Esophagus squamous epithelium (tissue), 5 donors: ENCODE measurements at places on chromosomes 5 and 9.

GRCh38 chr9:89879701-89880100 is 274.9 kb downstream of the GADD45G start:
- no peak for DNase-seq

GRCh38 chr5:58671155-58671554 is 88.3 kb downstream of the RAB3C start:
- DNase-seq, result no peak

DNA sequence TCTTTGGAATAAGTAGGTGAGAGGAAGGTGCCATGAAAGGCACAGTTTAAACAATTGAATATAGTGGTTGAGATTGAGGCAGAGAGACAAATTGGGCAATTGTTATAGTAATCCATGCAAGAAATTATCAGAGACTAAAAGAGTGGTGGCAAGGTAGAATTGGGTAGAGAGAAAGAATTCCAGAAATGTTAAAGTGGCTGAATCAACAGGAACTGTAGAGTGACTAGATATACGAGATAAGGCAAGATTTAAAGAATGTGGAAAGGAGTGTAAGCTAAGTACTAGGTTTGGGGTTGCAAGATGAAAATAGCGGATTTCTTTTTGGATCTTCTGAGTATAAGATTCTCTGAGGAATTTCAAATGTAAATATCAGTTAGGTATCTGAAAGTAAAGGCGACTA is 285.2 kb downstream of the DMRTA1 start:
- no peak for DNase-seq

GRCh38 chr5:31196309-31196708 is 2.8 kb downstream of the CDH6 start:
- no peak for DNase-seq

GRCh38 chr5:172642486-172642885 is 1.4 kb downstream of the NEURL1B start:
- DNase-seq, result no peak

- no peak for DNase-seq
These were observed 93.3 kb downstream of the KIAA0825 start for GRCh38 chr5:94524841-94525697.

DNA sequence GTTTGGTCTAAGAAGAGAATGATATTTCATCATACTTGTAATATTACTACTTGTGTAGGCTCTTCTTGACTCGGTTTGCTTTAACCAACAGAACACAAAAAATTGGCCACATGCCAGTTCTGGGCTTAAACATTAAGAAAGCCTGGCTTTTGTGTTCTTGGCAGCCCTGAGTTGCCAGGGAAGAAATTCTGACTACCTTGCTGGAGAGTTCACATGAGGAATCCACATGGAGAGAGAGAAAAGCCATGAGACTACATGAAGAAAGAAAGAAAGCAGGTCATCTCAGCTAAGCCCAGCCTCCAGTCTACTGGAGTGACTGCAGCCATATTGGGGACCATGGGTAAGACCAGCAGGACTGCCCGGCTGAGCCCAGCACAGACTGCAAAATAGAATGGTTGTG is 524.8 kb downstream of the RAB3C start:
- no peak for DNase-seq

GRCh38 chr5:67115246-67115645 is 81.4 kb downstream of the CD180 start:
- DNase-seq, result no peak

DNA sequence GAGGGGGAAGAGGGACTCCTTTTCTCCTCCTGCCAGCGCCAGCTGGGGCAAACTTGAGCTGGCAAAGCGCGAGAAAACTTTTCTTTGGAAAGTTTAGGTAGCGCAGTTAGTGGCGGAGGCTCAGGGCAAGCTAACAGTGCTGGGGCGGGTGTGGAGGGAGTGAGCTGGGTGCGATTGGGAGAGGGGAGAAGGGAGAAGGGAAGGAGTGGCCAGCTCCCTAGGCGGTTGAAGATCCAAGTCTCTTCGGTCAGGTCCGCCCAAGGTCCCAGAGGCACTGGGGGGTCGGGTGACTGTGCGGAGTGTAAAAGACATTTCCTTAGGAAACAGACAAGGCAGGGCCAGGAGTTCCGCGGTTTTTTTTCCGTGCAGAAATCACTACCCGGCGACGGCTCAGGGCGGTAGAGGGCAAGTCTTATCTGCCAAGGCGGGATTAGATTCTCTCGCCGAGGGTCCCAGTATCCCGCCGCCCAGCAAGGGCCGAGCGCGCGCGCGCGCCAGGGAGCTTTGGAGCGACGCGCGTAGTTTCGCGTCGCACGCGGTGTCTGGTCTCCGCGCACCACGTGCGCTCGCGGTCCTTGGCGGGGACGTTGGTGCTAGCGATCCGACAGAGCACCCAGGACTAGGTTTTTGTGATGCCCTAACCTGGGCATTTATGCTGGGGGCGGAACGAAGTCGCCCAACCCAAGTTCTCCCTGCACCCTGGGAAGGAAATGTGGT is 33.6 kb upstream of the NFIB start:
- DNase-seq, result no peak

DNA sequence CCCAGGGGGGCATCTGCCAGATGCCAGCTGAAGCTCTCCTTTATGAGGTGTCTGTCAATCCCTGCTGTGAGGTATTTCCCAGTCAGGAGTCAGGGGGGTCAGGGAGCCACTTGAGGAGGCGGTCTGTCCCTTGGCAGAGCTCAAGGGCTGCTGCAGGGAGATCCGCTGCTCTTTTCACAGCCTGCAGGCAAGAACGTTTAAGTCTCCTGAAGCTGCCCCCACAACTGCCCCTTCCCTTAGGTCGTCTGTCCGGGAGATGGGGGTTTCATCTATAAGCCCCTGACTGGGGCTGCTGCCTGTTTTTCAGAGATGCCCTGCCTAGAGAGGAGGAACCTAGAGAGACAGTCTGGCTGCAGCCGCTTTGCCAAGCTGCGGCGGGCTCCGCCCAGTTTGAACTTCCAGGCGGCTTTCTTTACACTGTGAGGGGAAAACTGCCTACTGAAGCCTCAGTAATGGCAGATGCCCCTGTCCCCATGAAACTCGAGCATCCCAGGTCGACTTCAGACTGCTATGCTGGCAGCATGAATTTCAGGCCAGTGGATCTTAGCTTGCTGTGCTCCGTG is 148.3 kb downstream of the RPS23 start:
- no peak for DNase-seq

DNA sequence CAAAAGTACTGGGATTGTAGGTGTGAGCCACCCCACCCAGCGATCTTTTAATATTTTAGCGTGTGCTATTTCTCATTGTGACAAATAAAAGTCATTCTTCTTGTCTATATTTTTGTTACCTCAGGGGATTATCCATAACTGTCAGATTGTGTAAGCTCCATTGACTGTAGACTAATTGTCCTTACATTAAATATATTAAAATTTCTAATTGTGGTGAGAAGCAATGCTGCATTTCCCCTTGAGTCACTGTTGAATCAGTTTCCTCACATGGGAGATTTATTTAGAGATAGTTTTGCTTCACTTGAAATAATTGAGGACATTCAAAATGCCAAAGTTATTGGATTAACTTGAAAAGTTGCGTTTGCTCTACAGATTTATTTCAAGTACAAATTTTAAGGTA is 782.4 kb upstream of the WWC1 start:
- DNase-seq, result no peak

DNA sequence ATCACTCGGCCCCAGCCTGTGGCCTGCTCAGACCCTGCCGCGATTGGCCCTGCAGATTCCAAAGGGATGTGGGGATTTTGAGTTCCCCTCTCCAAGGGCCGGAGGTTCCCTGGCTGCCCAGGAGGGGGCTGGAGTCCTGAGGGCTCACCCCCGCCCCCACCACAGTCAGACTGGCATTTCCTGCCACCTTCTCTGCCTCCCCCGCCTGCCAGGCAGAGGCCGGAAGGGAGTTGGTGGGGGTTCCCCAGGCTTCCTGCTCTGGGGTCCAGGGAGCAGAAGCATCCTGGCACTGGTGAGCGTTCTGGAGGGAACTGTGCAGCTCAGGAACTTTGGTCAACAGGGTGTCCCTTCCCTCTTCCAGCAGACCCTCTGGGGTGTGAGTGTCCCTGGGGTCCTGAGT is 70.6 kb downstream of the RXRA start:
- DNase-seq, result no peak

DNA sequence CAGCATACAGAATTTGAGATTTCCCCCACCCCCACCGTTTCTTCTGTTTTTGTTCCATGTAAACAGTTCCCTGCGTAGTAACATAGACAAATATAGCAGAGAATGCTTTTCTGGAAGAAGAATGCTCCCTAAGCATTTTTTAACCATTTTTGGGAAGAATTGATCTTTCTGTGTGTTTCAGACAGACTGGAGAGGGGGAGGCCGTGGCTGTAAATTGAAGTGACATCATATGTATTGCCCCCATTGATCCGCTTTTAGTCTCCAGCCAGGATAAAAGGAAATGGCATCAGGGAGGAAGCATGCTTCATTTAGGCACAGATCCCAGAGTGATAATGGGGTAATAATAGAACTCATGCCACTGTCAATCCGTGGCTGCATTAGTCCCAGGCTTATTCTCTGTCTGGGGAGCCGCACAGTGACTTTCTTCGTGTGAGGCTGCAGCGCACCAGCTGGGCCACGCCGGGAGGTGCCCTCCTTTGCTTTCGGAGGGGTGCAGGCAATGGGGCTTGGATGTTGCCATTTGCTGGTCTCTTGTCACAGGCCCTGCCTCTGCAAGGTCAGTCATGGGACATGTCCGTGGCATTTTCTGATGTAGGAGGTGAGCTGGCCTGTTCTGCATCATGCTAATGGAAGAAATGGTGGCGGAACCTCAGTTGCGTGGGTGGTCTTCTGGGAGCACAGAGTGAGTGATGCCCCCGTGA is 261.5 kb downstream of the FANCC start:
- no peak for DNase-seq

DNA sequence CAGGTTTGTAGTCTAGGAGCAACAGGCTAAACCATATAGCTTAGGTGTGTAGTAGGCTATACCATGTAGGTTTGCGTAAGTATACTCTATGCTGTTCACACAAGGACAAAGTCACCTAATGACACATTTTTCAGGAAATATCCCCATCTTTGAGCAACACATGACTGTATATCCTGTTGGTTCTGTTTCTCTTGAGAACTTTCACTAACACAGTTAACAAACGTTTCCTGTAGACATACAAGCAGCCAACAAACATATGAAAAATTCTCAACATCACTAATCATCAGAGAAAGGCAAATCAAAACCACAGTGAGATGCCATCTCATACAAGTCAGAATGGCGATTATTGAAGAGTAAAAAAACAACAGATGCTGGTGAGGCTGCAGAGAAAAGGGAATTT is 68.2 kb downstream of the NR2F1-AS1 start:
- DNase-seq, result no peak

- no peak for DNase-seq
These were observed 214.2 kb downstream of the TRIM32 start for GRCh38 chr9:116901260-116901659.

GRCh38 chr9:38344566-38345324 is 47.8 kb upstream of the ALDH1B1 start:
- DNase-seq, result no peak

- no peak for DNase-seq
These were observed 364.0 kb downstream of the ARHGEF28 start for GRCh38 chr5:73989956-73990355.

- DNase-seq, result no peak
These were observed 232.6 kb upstream of the TNC start for GRCh38 chr9:115350548-115350947.

- no peak for DNase-seq
These were observed 37.5 kb upstream of the SHB start for GRCh38 chr9:38106488-38106887.

DNA sequence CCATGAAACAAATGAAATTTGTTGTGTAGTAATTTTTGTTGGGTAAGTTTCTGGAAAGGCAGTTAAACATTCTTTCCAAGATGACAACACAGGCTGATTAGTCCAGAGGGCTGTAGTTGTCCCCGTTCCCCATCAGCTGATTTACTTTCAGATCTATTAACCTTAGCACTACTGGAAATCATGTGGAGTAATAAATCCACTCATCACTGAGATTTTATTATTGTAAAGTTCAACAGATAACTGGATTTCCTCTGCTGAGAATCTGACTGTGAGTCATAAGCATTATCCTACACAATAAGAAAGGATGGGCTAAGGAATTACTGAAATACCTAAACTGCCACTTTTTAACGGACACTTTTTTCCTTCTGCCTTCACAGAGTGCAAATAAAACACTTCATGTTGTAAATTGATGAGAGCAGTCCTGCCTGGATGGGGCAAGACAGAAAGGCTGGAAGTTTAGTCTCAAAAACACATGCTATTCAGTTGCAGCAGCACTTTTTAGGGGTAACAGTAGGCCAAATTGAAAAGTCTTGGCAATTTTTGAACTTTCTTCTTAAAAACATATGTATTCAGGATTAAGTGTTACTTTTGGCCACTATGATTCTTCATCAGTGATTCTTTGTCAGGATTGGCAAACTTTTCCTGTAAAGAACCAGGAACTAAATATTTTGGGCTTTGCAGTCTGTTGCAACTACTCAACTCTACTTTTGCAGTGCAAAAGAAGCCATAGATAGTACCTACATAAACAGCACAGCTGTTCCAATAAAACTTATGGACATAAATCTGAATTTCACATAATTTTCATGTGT is 7.0 kb downstream of the STOM start:
- DNase-seq, result no peak

GRCh38 chr5:32507738-32508434 is 63.3 kb upstream of the ZFR start:
- DNase-seq, result no peak

DNA sequence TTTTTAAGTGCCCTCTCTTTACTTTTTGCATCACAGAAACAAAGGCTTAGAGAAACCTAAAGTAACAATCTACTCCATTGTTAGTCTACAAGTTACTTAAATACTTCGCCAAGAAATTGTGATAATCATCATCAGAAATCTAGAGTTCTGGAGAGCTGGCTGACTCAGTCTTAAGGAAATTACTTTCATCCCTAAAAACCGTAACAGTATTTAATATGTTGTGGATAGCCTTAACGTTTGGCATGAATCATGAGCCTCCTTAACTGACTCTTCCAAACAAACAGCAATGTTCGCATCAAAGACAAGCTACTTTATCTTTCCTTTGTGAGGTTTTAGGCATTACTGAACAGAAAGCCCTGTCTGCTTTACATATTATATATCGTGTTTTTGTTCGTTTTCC is 128.7 kb downstream of the NIPBL start:
- no peak for DNase-seq

DNA sequence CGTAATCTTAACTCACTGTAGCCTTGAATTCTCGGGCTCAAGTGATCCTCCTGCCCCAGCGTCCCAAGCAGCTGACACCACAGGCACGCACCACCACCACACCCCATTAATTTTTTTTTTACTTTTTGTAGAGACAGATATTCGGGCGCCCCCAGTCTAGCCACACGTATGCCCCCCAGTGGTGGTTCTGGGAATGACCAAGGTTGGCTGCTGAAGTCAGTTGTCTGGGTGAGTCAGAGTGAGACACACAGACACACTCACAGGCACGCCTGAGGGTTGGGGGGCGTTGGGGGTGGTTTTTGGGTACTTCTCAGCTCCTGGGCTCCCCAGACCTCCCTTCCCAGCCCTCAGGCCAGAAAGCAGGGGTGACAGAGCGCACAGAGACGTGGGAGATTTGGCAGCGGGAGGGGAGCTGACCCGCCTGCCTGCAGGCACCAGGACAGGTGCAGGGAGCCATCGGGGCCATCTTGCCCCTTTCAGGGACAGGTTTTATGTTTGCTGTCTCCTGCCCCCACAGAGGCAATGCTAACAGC is 4.2 kb upstream of the ENTPD8 start:
- no peak for DNase-seq
